ENCODE measurements at places on chromosomes 5 and 9.

GRCh38 chr5:150651382-150651781, 9.7 kb upstream of the MYOZ3 start:
- DNase-seq = no peak

GRCh38 chr5:38527475-38527874, 29.0 kb downstream of the LIFR start:
- DNase-seq = no peak

- no peak for DNase-seq
Observed at GRCh38 chr5:80487444-80487828, 464 bp upstream of the FAM151B start.

GRCh38 chr5:84688566-84688965, 303.9 kb upstream of the EDIL3 start:
- DNase-seq = peak; percentile 99

- DNase-seq = no peak
Observed at GRCh38 chr5:64457846-64458245, 48.0 kb upstream of the RGS7BP start.

GRCh38 chr5:73030531-73030930, 74.7 kb downstream of the FCHO2 start:
- DNase-seq = peak; percentile 24

DNA sequence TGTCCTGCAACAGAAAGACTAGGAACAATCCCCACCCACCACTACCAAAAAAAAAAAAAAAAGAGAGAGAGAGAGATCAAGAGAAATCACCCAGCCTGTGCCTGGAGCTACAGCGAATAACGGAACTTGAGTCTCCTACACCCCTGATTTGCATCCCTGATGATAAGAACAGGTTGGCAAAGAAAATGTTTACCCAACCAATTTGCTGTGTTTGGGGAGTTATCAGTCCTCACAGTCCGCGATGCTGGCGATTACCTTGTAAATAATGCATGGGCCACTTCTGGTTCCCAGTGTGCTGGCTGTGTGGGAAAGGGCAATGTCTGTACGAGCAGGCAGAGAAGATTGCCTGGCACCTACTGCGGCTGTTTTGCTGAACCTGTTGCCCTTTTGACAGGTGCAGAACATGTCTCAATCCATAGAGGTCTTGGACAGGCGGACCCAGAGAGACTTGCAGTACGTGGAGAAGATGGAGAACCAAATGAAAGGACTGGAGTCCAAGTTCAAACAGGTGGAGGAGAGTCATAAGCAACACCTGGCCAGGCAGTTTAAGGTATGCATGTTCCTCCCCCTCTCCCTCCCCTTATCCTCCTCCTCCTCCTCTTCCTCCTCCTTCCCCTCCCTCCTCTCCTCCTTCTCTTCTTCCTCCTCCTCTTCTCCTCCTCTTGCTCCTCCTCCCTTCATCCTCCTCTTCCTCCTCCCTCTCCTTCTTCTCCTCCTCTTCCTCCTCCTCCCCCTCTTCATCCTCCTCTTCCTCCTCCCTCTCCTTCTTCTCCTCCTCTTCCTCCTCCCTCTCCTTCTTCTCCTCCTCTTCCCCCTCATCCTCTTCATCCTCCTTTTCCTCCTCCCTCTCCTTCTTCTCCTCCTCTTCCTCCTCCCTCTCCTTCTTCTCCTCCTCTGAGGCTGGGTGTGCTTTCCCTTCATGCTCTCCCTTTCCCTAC, 8.3 kb downstream of the OLFM1 start:
- DNase-seq = no peak

GRCh38 chr9:134548618-134549017, 93.0 kb upstream of the COL5A1 start:
- DNase-seq = no peak

GRCh38 chr9:7606591-7606990, 193.0 kb downstream of the DMAC1 start:
- peak; percentile 68 for DNase-seq

DNA sequence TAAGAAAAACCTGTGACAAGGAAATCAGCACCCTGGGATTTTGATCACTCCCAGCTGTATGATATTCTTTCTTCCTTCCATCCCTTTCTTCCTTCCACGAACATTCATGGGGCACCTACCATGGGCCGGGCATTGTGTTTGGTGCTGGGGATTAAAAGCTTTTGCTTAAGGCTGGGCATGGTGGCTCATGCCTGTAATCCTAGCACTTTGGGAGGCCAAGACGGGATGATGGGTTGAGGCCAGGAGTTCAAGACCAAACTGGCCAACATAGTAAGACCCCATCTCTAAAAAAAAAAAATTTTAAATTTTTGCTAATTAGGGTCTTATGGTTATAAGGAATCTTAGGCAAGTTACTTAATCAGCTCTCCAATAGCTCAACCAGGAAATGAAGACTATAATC, 48.5 kb upstream of the CLINT1 start:
- DNase-seq = no peak

DNA sequence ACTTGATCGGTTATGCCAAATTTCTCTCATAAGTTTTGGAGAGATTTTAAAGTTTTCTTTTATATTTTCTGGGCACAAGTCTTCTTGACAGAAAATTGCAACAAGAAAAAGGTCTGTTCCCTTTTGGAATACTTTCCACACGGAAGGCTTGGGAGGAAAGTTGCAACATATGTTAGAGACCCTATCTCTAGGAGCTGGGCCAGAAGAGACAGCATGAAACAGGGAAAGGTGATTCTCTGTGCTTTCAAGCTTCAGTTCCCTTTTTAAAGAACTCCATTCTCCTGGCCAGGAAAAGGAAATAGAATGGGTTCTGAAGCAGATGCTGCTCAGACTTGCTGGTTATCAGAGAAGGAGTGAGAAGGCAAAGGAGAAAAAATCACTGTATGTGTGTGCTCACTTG, 368.3 kb downstream of the SPATA31D1 start:
- DNase-seq = no peak

GRCh38 chr5:17854901-17855300, 220.6 kb downstream of the TAF11L14 start:
- DNase-seq = no peak

GRCh38 chr5:115296124-115297022, at the start of gene CCDC112:
CCDC112 (minus strand) TSS chr5:115296654; CDS start chr5:115296543, 111 bp downstream.
- peak; percentile 74 for DNase-seq

GRCh38 chr5:149044453-149045088, 18.3 kb downstream of the SH3TC2 start:
- no peak for DNase-seq

DNA sequence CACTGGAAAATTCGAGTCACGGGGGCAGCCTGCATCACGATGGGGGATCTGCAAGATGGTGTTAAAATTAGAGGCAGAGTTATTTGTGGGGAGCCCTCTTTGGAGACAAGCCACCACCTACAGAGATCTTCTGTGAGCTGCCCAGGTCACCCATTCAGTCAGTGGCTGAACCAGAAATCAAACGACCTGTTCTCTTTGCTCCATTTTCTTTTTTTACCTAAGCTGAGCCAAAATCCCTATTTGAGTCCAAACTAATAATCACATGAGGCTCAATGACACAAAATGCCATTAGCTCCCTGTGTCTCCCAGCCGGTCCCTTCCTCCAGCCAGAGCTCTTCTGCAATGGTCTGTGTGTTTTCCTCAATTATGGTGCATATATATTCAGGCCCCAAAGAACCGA, 394.2 kb downstream of the AGTPBP1 start:
- no peak for DNase-seq

GRCh38 chr9:137128158-137128861, 10.6 kb upstream of the GRIN1 start:
- no peak for DNase-seq
